ENCODE measurements at places on chromosomes 5 and 9.

- no peak for DNase-seq
Observed at GRCh38 chr9:125043631-125044030, 99.7 kb downstream of the SCAI start.

- DNase-seq = no peak
Observed at GRCh38 chr9:98049288-98050072, 7.1 kb upstream of the NANS start.

- DNase-seq = no peak
Observed at GRCh38 chr5:158910782-158911692, 188.7 kb downstream of the EBF1 start.

DNA sequence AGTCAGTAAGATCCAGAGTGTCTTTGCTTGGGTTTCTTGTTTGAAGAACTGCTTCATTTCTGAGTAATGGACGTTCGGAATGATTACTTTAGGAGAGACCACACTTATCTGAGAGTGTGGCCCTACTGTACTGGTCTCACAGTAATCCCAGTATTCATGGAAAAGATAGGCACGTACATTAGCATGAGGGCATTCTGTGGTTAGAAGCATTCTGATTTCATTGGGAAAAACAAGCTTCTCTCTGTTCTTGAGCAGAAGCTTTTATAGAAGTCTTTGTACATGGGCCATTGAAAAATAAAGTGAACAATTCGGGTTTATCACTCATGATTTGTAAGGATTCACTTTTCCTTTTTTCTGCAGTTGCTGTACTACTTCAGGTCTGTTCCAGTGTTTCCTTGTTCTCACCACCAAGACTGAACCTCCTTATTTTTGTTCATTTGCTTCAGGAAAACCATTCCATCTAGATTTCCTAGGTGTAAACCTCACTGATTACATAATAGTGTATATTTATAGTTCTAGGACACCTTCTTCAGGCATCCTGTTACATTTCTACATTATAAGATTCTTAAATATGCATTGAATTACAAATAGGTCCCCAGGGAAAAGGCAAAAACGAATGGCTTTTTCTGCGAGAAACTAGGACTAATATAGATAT is 10.1 kb downstream of the TGFBR1 start:
- no peak for DNase-seq

GRCh38 chr5:93599399-93600120 is 16.5 kb downstream of the NR2F1 start:
- no peak for DNase-seq

GRCh38 chr9:36928670-36929349 is 105.3 kb downstream of the PAX5 start:
- DNase-seq = no peak

GRCh38 chr9:114413861-114414301 is 26.1 kb upstream of the AKNA start:
- no peak for DNase-seq

DNA sequence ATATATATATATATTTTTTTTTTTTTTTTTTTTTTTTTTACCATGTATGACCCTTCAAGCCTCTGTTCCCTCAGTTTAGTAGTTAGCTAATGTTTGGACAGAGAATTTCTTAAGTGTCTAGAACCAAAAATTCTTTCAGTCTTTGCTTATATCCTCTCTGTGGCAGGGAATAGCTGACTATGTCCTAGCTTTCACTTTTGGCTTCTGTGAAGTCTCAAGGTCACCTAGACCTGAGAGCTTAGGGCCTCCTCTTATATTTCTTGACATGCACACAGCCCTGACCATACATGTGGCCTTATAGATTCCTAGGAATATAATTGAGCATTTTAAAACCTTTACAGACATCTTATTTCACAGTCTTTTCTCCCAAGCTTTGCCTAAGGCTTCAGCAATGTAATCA is 930.8 kb upstream of the CDH9 start:
- no peak for DNase-seq
